CD4-positive, alpha-beta T cell treated with Interferon alpha-2 for 1 hour (primary cell): ENCODE measurements at places on chromosomes 1 and 21.

- no peak for DNase-seq
Observed at GRCh38 chr1:112729909-112730308, 14.8 kb upstream of the PPM1J start.

DNA sequence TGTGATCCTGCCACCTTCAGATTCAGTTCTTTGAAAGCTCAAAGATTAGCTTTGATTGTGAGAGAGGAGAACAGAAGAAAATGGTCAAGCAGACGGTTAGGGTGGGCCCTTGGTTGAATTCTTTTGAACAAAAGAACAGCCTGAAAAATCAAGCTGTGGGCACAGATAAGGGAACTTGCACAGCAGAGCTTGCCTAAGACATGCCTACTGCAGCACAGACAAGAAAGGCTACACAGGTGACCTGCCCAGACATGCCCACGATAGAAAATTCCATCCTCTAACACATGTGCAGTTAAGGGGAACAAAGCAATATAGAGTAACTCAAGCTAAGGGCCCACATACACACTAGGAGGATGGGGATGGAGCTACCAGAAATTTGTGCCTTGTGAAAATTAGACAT is 512.5 kb upstream of the LRRC7 start:
- DNase-seq: no peak

- DNase-seq: peak; percentile 40
Observed at GRCh38 chr1:244796719-244797406, 38.6 kb upstream of the COX20 start.

DNA sequence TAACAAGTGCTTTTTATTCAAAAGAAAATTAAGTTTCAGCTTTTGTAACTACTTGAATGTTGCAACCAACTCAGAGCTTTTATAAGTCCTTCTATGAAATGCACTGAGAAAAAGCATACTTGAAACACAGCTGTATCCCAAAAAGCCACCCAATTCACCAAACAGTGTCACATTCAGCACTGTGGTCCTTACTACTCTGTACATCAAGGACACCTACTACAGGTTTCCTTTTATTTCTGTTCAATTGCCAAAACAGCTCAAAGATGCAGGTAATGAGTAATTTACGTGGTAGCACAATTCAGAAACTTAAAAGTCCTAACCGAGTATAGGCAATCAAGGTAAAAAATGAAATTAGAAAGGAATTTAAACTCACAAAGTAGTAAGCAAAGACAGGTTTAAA is 2.5 kb downstream of the EIF4G3 start:
- DNase-seq: no peak

DNA sequence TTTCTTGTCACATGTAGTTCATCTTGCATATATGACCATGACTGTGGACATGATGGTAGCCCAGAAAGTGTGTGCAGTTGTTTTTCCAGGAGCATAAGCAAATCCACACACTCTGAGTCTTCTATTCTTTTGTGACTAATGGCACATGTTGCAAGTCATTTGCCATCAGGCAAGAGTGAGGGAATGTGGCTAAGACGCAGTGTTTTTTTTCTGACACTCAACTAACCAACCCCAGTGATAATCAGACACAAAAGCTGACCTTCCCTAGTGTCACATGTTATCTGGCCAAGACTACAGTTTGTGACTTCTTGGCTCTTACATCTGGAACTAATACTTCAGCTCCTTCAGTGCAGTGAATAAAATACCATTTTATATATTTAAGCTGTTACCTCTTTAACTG is 108.8 kb downstream of the ITSN1 start:
- no peak for DNase-seq

DNA sequence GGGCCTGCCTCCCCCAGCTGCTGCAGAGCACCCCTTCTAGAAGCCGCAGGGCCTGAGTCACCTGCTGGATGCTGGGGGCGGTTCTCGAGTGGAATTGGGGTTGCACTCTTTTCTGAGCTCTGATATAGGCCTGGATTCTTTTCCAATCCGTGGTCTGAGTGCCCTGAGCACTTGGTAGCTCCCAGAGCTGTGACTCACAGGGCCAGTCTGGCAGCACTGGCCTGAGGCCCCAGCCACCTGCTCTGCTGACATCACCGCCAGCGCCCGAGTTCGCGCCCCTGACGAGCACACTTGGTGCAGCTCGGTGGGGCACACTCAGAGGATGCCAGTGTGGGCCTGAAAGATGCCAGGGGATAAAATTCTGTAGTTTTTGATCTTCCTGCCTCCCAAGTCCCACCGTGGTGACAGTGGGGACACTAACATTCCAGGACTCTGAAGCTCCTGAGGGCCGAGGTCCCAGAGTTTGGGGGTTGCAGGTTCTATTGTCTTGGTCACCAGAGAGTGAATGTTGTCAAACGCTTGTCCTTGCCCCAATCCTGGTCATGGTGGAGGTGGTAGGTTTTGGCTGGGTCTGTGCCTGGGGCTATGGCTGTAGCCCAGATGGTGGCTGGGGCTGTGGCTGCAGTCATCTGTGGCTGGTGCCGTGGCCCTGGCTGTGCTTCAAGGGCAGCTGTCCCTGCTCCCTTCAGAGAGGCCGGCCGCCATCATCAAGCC is 74.6 kb downstream of the OBSCN start:
- no peak for DNase-seq

- DNase-seq: no peak
Observed at GRCh38 chr1:209853676-209854075, 25.9 kb downstream of the UTP25 start.

DNA sequence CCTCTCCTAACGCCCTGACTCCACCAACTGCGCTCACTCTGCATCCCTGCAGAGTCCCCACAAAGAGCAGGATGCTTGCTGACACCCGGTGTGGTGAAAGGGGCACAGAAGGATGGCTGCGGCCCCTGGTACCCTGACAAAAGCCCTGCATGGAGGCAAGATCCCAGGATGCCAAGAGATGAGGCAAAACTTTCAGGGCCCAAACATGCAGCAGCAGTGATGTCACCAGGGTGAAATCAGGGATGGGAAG is 36.6 kb downstream of the SLC9A1 start:
- no peak for DNase-seq

DNA sequence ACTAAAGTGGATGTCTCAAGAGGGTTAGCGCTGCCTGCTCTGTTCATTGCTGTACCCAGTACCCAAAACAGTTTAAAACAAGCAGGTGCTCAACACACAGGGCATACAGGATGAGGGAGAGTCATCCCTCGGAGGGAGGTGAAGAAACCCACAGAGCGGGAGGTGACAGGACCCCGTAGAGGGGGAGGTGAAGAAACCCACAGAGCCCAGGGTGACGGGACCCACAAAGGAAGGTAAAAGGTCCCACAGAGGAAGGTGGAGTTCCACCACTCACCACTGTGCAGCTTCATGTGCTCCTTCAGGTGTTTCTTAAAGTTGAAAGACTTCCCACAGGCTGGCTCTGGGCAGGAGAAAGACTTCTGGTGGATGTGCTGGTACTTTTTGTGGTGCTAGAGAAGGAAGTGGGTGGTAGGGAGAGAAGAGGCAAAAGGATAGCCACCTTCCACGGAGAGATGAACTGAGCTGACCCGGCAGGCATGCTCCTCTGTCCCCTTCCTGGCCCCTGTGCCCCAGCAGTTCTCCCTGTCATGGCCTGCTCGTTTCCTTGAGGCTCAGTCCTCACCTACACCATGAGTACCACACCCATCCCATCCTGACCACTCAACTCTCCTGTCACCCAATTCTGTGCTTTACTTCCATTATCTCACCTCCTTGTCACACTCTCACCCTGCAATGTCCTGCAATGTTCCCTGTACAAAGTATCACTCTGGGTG is 5.1 kb downstream of the ZNF692 start:
- DNase-seq: peak; percentile 60

GRCh38 chr1:112706505-112707220 is at the start of gene RHOC:
Gene RHOC (minus strand): TSS chr1:112707127. CDS start chr1:112703799, 3,328 bp downstream.
- peak; percentile 33 for DNase-seq

- no peak for DNase-seq
Observed at GRCh38 chr1:212646588-212646987, 38.0 kb downstream of the ATF3 start.

DNA sequence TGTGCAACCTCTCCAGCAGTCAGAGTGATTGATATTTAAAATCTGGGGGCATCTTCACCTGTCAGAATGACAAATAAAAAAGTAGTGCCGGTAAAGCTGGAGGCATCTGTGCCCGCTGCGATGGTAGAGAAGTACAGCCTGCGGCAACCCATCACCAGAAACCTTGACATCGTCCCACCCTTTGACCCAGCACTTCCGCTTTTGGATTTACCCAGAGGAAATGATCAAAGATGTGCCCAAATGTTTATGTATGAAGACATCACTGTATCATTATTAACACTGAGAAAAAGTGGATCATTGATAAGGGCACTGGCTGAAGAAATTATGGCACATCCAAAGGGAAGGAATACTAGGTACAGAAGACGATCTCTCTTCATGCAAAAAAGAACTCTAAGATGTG is 96.0 kb downstream of the PGBD5 start:
- DNase-seq: no peak

GRCh38 chr1:8889925-8890785 is 11.7 kb upstream of the ENO1 start:
- no peak for DNase-seq

DNA sequence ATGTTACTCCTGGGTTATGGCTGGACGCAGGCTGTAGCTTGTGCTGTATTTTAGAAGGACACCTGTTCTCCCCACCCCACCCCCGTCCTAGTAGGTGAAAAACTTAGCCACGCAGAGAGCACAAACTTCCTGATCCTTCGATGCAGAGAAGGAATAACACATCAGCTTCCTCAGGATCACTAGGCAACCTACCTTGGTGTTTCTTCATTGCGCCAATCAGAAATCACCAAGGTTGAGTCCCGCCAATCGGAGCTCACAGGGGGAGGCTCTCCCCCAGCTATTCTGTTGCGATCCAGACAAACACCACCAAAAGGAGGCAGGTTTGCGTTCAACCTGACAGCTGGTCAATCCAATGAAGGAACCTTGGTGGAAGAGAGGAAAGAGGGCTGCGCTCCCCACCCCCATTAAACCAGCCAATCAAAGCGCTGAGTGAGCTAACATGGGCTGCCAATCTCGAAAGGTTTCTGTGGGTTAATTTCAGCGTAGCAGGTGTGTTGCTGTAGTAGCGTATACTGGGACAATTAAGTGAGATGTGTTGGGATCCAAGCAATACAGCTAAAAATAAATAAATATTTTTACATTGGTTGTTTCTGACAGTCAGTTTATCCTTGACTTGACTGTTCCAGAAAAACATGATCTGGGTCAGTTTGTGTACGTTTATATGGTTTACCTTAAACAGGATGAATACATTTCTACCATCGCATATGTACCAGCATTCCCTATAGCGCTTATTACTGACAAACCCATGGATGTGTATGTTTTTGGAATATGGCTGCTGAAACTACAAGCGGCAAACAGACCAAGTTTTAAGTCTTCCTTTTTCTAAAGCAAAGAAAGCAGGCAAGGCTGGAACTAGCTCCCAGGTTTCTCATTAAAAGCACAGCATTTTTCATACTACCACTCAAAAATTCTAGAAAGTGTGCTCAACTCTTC is at the start of gene GOLPH3L:
GOLPH3L (minus strand) TSS at position 160 of the 933 bp plus-strand sequence. CDS start 2,316 bp downstream, outside the sequence.
- peak; percentile 96 for DNase-seq

DNA sequence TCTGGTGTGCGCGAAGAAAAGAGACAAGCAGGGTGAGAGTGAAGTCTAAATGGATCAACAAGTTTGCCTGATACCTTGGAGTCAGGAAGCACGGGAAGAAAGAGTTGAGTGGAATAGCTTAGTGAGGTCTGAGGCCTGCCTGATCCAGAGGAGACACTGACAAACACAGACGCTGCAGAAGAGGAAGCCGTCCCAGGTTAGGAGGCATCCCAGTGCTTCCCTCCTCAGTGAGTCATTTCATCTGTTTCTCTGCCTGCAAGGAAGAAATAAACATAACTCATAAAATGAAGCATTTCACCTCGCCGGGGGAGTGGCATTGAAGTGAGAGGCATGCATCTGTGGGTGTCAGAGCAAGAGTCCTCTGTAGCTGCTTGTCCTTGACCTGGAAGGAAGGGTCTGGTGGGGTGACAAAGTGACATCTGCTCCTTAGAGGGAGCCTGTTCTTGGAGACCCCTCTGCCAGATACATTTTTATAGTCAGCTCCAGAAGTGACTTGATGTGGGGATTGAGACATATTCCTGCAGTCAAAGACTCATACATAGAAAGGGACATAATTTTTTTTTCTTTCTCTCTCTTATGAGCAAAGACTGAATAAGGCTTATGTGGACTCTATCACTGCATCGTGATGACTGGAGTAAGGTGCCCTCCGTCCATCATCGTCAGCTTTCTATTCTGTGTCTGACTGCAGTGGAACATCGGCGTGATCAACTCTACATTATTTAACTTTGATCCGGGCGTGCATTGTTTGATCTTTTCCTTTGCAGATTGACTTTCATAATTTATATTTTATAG is 256.7 kb downstream of the KIF26B start:
- no peak for DNase-seq

DNA sequence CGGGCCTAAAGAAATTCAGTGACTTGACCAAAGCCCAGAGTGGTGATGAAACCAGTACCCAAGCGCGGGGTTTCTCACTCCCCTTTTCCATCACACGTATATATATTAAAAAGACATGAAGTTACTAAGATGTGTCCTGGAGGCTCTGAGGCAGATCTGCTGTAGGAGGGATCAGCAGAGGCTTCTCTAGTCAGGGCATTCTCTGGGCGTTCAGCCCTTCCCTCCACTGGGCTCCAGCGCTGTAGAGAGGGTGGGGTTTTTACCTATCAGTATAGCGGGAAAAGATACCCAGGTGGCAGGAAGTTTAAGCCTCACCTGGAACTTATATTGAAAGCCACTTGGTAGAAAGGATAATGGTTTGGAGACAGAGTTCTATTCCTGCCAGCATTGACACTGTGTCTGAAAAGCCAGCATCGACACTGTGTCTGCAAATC is 862 bp upstream of the PLEKHO1 start:
- no peak for DNase-seq

- DNase-seq: peak; percentile 67
Observed at GRCh38 chr1:150186789-150187559, 37.3 kb downstream of the PLEKHO1 start.

GRCh38 chr21:36639769-36640168 is 59.1 kb upstream of the SIM2 start:
- no peak for DNase-seq

- DNase-seq: no peak
Observed at GRCh38 chr1:218254296-218254946, 30.7 kb upstream of the RRP15 start.

DNA sequence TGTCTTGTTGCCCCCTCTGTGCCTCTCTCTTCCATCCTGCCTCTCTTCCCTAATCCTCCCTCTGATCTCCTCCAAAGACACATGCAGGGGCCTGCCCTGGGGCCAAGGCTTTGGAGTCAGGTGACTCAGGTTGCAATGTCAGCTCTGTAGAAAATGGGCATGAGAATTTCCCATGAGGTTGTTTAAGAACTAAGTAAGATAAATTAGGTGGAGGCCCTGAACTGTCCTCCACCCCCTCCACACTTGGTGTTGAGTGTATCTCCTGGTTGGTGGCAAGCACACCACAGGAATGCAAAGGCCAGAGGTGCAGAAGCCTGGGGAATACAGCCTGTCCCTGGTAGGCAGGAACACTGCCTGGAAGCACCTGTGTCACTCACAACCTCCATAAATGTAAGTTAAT is 63.9 kb upstream of the GRIK3 start:
- DNase-seq: no peak
